ENCODE measurements at places on chromosomes 5 and 9. TPM values are rescaled to one million over a fixed set of nuclear protein-coding genes. Genes with fewer than 3 reads are reported as not detected.

DNA sequence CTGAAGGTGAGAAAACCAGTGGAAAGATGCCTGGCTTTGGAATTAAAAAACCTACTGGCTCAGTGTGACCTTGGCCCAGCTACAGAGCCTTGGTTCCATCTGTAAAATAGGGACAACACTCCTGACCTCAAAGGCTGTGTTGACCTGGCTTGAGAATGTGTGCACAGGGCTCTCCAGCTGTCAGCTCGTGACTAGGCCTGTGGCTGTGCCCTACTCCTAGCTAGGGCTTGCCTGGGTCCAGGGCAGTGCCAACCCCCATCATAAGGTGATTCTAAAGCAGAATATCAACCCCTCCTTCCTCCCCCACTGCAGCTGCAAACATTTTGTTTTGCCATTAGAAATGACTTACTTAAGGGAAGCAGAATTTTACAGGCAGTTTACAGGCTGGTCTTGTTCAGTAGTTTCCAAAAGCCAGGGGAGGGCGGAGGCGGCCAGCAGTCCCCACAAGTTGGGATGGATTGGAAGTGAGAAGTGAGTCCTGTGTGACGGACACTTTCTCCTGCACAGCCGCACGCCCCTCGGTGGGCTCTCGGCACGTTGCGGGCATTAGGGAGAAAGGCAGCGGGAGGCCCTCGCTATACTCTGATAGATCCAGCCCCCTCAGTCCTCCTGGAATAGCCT, 7.3 kb downstream of the PITX1 start:
- DNase-seq: no peak

GRCh38 chr9:131349881-131350563, 43.9 kb upstream of the PRRC2B start:
- peak; percentile 94 for DNase-seq

DNA sequence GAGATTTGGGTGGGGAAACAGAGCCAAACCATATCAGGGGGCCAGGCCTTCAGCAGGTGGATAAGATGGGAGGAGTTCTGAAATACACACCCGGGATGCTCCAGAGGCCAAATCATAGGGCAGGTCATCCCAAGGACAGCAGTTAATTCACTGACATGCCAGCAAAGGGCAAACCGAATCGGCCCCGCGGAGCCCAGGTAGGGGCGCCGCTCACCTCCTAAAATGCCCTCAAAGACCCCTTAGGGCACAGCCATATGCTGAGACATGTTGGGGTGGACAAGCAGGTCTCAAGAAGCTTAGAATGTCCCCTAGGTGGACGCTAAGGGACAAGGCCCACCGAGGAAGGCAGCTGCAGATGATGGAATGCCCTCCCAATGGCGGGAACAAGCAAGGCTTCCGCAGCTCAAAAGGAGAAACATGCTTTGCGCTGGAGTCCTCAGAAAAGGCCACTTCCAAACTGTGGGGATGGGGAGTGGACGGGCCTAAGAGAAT, 144.9 kb downstream of the ERCC6L2 start:
- DNase-seq: no peak

Gene DMRTA1
- 6.1 TPM for total RNA-seq
